ENCODE measurements at places on chromosomes 13 and 19.

- no peak for DNase-seq
These were observed 27.3 kb downstream of the TM9SF2 start for GRCh38 chr13:99528547-99528946.

GRCh38 chr19:2392366-2392765 lies 32.3 kb downstream of the TMPRSS9 start:
- no peak for DNase-seq

- no peak for DNase-seq
These were observed 81.8 kb downstream of the GPR12 start for GRCh38 chr13:26678796-26679195.

DNA sequence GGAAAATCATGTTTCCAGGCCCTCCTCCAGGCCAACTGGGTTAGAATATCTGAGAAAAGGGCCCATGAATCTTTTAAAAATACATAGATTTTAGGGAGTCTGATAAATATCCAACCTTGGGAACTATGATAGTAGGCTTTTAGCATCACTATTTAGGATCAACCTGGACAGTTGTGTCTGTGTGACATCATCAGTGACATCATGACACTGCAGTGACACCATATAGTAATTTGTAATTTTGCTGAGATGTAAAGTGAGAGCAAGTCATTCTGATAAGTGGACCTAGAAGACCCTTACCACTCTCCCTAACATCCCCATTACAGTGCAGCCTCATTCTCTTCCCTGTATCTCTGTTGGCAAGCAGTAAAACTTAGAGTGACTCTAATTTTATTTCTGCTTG lies 14.1 kb downstream of the GPALPP1 start:
- no peak for DNase-seq

DNA sequence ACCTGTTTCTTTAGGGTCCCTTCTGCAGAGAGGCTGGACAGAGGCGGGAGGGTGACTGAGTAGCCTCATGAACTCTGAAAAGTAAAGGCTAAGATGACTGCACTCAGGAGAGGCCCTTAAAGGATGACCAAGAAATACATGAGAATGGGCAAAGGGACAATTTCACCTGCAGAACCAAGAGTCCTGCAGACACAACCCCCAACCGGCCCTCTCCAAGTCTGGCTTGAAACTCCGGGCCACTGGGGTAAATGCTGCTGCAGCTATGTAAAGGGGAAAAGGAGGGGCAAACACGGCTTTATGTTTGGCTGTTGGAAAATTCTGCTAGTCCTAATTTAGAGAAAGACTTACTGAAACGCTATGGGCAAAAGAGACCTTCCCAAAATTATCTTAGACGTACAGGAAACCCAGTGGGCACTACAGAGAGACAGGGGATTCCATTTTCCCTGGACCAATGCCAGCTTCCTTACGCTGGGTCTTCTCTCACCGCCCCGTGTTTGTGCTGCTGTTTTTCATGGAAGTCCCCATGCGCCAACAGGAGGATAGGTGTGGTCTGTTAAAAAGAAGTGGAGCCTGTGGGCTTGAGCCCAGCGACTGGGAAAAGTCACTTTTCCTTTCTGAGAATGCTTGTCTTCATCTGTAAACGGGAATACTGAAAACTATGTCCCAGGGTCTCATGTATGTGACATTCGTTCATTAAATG lies 10.6 kb downstream of the COL4A2 start:
- no peak for DNase-seq

GRCh38 chr19:52566588-52566987 lies 3.5 kb upstream of the ZNF701 start:
- DNase-seq, result no peak

- DNase-seq, result no peak
These were observed 34.8 kb upstream of the NDFIP2 start for GRCh38 chr13:79445968-79446645.

All from stimulated activated CD4-positive, alpha-beta T cell treated with anti-CD3 and anti-CD28 coated beads, Interleukin-15, amount 100 ng/mL, for 1 hour (primary cell).